Muscle of leg (tissue), 16 donors: ENCODE measurements at places on chromosomes 6 and 20. TPM values are rescaled to one million over a fixed set of nuclear protein-coding genes. Genes with fewer than 3 reads are reported as not detected.

DNA sequence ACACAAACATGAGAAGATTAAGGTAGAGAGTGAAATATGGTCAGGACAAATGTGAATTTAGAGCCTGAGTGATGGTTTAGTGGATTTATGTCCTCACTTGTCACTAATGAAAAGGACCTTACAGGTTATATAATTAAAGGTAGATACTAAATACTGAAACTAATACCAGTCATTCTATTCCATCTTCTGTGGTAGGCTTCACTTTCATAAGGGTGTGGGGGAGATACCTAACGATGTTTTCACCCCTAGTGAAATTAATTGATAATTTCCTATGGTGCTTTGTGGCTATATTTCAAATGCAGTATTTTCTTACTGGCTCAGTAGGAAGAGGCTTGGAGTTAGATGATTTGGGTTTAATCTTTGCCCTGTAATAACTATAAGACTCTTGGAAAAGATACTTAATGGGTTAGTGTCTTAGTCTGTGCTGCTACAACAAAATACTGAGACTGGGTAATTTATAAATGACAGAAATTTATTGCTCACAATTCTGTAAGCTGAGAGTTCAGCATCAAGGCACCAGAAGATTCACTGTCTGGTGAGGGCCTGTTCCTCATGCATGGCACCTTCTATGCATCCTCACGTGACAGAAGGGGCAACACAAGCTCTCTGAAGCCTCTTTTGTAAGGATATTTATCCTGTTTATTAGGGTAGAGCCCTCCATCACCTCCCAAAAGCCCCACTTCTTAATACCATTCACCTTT is 21.3 kb downstream of the RNF217 start:
- H3K27ac ChIP-seq, result no peak overlapping the region
- H3K27me3 ChIP-seq, result no peaks in the 10 kb centered on the region
- no peaks in the 10 kb centered on the region for H3K4me1 ChIP-seq
- no peak for DNase-seq

DNA sequence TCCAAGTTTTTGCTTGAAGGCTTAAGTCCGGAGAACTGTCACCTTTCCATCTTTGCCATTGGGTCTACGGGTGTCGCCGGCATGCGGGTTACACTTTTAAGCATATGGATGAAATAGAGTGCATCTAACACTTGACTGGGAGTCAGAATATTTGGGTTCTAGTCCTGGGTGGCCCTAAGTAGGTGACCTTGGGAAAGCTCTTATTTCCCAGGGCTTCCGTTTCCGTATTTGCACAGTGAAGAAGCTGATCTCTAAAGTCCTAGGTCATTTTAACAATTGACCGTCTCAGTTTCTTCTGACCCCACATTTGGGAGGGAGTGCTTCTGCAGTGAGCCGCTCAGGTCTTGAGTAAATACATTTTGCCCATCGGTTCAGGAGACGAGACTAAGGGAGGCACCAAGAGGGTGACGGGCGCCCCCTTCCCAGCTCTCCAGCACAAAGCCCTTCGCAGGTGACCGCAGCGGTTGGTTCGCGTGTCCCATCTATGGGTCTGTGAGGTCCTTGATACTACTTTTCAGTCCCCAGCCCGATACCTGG is 651 bp upstream of the BLTP3A start:
- H3K4me3 ChIP-seq, result peak overlapping the region; percentile 63
- peak overlapping the region; percentile 91 for H3K27ac ChIP-seq
- H3K4me1 ChIP-seq, result peaks cover 15% of the 10 kb centered on the region
- DNase-seq, result peak; percentile 58
- H3K27me3 ChIP-seq, result no peaks in the 10 kb centered on the region

- H3K4me3 ChIP-seq, result no peak overlapping the region
- no peak for DNase-seq
- H3K4me1 ChIP-seq, result no peaks in the 10 kb centered on the region
- H3K27me3 ChIP-seq, result no peaks in the 10 kb centered on the region
- H3K36me3 ChIP-seq, result no peaks in the 10 kb centered on the region
Observed at GRCh38 chr6:66435321-66435720, 728.3 kb upstream of the EYS start.

DNA sequence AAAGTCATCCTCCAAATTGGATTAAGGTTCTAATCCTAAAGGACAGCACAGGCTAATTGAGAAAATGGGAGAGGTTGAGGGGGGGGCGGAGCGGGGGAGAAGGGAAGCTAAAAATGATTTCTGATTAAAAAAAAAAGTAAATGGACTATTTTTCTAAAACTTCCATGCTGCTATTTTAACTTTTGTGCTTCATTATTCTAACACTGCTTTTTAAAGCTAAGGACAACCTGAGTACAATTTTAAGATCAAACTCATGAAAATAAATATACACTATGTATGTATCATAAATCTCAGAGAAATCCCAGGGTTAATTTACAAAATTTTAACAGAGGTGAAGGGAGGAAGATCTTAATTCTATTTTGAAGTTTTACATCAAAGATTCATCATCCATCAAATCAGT is 4.4 kb downstream of the MAN1A1 start:
- DNase-seq, result no peak
- H3K4me1 ChIP-seq, result peaks cover 10% of the 10 kb centered on the region
- H3K4me3 ChIP-seq, result no peak overlapping the region
- no peak overlapping the region for H3K27ac ChIP-seq
- H3K36me3 ChIP-seq, result no peaks in the 10 kb centered on the region

DNA sequence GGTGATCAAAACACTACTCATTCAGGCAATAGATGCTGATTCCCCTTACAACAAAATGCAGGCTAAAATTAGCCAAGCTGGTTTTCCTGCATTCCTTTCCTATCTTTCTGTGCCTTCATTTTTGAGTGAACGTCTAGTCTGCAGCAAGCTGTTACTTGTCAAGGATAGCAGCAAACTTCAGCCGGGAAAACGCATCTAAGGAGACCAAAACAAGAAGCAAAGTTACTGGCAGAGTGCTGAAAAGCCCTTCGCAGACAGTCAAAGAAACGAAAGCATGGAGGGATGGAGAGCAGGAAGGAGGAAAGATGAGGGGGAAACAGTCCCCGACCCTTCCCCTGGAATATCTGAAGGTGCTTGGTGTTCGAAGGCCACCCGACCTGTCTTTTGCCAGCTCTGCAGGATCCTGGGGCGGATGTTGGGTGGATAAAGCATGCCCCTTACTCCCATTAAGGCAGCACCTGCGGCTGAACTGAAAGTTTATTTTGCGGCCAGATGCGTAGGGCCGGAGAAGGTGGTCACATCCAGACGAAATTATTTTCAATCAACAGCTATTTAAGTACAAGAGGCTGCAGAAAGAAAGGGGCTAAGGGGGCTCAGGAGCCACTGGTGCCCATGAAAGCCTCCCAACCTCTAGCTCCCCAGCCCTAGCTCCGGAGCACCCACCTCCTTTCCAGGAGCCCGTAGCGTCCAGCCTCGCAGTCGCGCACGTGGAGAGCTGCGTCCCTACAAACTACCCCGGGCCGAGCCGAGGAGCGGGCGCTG is 538 bp downstream of the FERMT1 start:
- H3K27me3 ChIP-seq, result peaks cover 26% of the 10 kb centered on the region
- DNase-seq, result peak; percentile 33
- peaks cover 14% of the 10 kb centered on the region for H3K4me1 ChIP-seq
- H3K27ac ChIP-seq, result no peak overlapping the region

- no peak overlapping the region for H3K27ac ChIP-seq
- no peak for DNase-seq
- H3K36me3 ChIP-seq, result no peaks in the 10 kb centered on the region
- no peaks in the 10 kb centered on the region for H3K27me3 ChIP-seq
Observed at GRCh38 chr6:4965562-4966389, 38.1 kb downstream of the RPP40 start.

- no peak for DNase-seq
- H3K27me3 ChIP-seq, result no peaks in the 10 kb centered on the region
- peaks cover 14% of the 10 kb centered on the region for H3K4me1 ChIP-seq
- H3K27ac ChIP-seq, result no peak overlapping the region
Observed at GRCh38 chr20:5652626-5653553, 97.3 kb upstream of the SHLD1 start.

GRCh38 chr20:48886194-48886593 is 35.3 kb upstream of the ARFGEF2 start:
- no peak for DNase-seq
- H3K4me1 ChIP-seq, result peaks cover 11% of the 10 kb centered on the region
- H3K4me3 ChIP-seq, result no peak overlapping the region
- H3K36me3 ChIP-seq, result no peaks in the 10 kb centered on the region

GRCh38 chr6:132391391-132392269 is 9.6 kb downstream of the MOXD1 start:
- no peaks in the 10 kb centered on the region for H3K4me1 ChIP-seq
- no peak overlapping the region for H3K4me3 ChIP-seq
- peak; percentile 77 for DNase-seq
- H3K27ac ChIP-seq, result peak overlapping the region; percentile 32

TREML1 gene
- 0.18 TPM for total RNA-seq

SMOC2 gene
- 65.4 TPM for total RNA-seq

DNA sequence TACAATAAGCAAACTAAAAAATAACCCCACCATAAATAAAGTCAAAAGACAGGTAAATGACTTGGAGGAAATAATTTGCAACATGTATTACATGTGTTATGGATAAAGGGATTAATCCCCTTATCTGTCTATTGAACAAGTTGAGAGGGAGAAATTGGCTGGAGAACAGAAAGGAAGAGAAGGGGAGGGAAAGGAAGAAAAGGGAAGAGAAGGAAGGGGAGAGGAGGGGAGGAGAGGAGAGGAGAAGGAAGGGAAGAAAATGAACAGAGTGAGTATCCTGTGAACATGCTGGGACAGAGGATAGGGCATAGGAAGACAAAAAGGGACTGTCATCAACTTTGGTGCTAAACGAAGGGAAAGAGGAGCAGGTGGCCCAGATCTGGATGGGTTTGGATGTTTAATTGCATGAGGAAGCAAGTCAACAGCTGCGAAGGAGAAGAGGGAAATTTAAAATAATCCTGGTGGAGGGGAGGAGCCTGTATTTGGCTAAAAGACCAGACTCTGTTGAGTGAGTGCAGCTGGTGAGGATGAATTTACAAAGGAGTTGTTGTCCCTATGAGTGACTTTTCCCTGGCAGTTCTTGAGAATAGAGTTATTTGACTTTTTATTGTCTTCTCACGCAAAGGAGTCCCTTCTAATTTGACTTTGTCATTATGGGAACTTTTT is 14.2 kb upstream of the SHLD1 start:
- H3K27ac ChIP-seq, result peak overlapping the region; percentile 59
- no peak overlapping the region for H3K4me3 ChIP-seq
- peak; percentile 85 for DNase-seq
- H3K36me3 ChIP-seq, result no peaks in the 10 kb centered on the region
